T-helper 17 cell (primary cell): ENCODE measurements at places on chromosomes 12 and 14.
A peak's percentile ranks its signal among the peaks of the same experiment; 100 is the strongest.

GRCh38 chr14:101917413-101918017, 46.9 kb upstream of the DYNC1H1 start:
- DNase-seq = no peak

- no peak for DNase-seq
Measured at GRCh38 chr14:91190853-91191252, 53.7 kb downstream of the GPR68 start.

- DNase-seq = no peak
Measured at GRCh38 chr14:31320216-31320615, 100.1 kb downstream of the HEATR5A start.

GRCh38 chr14:71541973-71542690, 390.1 kb upstream of the RGS6 start:
- DNase-seq = no peak

DNA sequence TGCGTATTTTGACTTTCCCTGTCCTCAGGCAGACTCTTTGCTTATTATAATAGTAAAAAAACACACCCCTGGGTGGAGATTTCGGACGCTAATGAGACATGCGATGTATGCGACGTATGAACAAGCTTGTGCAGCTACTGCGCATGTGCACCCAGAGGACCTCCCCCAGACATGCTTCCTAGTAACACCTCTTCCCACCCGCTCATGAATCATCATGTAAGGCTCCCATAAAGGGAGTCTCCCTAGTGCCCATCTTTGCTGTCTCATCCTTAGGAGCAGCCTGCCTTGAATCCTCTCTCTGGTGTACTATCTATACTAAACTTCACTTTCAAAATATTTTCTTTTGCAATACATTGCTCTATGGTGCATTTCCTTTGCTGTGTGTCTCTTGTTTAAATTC, 210.1 kb downstream of the TMEM132D start:
- DNase-seq = no peak

DNA sequence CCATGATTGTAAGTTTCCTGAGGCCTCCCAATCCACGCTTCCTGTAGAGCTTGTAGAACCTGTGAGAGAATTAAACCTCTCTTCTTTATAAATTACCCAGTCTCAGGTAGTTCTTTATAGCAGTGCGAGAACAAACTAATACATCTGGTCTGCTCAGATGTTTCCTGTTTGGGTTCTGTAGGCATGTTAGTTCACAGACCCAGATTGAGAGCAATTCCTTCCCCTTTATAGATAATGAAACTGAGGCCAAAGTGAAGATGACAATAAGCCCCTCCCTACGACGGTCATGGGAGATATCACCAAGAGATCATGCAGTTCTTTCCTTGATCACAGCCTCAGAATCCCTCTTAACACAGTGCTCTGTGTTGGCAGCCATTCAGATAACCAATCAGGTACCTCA, 76.5 kb upstream of the CLMN start:
- no peak for DNase-seq

DNA sequence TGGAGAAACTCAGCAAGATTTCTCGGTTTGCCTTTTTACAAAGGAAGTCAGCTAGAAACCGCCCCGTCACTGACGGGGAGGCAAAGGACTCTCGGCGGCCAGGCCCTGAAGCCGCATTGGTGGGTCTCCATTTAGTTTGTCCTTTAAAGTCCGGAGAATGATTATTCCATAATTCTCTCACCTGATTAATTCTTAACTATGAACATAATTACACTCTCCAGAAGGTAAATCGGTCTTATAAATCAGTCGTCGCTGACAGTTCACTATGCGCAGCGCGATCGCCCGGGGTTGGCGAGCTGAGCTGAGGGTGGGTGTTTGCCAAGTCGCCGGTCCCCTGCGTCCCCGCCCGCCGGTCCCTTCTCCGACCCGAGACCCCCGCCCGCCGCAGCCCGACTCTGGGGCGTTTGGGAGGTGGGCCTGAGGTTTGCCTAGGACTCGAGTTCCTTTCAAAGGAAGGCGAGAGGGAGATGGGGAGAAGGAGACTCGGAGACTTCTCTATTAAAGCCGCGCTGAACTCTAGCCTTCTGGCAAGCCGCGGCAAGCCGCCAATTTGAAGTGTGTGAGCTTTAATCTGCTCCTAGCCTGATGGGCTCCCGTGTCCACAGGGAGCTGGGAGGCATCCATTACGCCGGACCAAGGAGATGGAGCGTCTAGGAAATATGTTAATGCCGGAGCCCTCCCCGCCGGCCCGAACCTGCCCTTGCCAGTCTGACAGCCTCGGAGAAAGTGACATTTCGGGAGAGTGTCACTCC, 392.9 kb downstream of the NOVA1 start:
- DNase-seq = no peak

DNA sequence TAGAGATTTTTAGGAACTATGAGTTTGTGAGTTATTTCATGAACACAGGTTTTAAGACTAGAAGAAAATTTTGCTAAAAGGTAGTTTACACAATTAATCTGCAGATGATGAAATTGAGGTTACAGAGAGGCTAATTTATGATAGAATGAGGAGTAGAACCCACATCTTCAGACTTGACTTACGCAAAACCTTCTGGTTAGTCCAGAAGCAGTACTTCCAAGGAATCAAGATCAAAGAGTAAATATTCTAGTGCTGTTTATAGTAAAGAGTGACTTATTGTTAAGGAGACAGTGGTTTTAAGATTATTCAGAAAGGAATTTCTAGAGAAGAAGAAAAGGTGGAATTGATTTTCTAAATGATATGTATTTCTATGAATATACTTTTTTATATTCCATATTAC, 10.6 kb upstream of the KITLG start:
- DNase-seq = no peak

- DNase-seq = no peak
Measured at GRCh38 chr14:54435500-54435981, 5.6 kb downstream of the CNIH1 start.

DNA sequence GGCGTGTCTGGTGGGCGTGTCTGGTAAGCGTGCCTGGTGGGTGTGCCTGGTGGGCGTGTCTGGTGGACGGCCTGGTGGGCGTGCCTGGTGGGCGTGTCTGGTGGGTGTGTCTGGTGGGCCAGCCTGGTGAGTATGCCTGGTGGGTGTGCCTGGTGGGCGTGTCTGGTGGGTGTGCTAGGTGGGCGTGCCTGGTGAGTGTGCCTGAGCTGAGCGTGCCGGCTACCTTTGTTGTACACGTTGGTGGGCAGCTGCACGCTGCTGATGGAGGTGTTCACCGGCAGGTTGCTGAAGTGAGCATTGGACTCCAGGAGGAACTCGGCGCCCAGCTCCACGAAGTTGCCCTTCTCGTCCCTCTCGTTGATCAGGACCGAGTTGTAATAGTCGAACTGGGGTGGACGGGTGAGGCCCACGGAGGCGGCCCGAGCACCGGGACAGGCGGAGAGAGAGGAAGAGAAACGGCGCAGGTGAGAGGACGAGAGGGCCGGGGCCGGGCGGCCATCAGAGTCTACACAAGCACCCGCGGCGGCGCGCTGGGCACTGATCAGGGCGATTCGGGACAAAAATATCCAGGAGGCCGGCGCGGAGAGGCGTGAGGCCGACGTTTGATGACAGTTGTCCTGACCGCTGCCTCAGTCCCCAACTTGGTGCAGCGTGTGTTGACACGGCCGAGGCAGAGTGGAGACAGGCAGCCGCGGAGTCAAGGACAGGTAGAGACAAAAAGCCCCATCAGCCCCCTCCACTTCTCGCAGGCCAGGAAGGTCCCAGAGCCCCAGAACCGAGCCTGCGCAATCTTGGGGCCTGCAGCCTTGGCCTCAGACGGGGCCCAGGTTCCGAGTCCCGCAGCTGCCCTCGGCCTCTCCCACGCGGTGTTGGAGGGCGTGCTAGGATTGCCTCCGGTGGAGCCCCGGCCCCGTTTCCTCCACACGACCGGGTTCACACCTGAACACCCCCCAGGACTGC, 10.5 kb downstream of the CACNA2D4 start:
- DNase-seq = no peak

DNA sequence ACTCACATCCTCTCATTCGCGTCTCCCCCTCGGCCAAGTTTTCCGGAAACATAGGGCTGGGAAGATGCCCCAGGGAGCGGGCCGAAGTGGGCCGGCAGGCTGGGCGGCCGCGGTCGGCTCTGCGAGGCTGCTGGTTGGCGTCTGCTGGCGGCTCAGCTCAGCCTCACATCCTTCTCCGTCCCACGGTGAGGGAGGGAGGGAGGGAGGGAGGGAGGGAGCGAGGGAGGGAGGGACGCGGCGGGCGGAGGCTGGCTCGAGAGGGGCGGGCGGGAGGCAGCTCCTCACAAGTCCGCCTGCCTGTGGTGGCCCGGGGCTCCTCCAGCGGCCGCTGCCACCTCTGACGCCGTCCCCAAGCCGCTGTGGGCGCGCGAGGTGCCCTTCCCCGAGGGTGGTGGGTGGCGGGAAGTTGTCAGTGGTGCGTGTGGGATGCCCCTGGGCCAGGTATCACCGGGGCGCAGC, 93.8 kb downstream of the RFLNA start:
- DNase-seq = no peak

DNA sequence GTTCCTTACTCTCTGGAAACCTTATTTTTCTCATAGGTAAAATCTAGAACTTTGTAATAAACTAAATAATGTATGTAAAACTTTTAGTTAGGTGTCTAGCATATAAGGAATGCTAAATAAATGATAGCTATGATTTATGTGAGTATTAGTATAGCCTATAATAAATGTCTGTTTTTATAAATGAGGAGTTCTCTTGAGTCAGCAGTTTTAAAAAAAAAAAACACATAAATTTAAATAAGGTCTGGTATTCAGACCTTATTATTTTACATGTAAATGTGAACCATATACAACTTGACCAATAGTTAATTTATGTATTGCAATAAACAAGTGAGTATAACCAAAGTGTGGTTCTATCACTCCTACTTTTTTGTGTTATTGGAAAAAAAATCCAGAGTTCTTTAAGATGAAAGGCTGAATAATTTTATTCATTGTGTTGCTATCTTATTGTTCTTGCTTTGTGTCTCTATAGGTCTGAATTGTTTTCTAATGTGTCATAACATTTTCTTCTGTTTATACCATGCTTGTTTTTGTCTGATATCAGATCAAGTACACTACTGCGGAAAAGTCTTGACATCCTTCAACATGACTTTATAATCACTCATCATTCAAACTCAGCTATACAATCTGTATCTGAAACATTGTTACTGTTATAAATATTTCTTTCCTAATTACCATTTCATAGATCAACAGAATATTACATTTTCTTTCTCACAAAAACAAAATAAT, 115.7 kb downstream of the RASSF9 start:
- no peak for DNase-seq

- no peak for DNase-seq
Measured at GRCh38 chr14:77965050-77965449, 165.1 kb downstream of the ADCK1 start.

DNA sequence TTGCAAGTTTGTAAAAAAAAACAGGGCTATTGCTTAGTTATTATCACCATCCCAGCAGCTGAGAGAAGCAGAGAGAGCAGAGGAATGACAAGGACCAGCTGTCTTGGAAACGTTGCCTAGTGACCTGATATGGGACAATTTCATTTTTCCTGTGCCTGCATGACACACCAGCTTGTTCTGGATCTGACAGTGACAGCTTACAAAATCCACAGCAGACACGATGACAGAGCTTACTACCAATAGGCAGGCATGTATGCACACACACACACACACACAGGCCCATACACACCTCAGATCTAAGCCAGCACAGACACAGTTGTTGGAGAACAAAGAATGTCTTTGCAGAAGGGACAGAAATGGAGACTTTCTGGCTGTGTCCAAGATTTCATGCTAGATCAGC, 25.4 kb downstream of the HSPB8 start:
- no peak for DNase-seq

DNA sequence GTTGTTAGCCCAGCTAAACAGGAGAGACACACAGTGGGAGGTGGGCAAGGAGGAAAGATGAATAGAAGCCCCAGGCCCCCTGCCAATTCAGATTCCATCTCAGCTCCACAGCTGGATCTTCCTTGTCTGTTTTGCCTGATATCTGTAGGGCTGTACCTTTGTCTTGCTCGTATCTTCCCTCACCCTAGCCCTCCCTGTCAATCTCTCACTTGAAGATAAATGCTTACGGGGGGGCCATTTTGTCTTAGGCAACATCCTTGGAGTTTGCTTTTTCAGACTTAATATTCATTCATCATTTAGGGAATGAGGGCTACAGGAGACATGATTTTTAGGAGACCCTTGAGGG, 2.4 kb downstream of the KIF5A start:
- DNase-seq = no peak

DNA sequence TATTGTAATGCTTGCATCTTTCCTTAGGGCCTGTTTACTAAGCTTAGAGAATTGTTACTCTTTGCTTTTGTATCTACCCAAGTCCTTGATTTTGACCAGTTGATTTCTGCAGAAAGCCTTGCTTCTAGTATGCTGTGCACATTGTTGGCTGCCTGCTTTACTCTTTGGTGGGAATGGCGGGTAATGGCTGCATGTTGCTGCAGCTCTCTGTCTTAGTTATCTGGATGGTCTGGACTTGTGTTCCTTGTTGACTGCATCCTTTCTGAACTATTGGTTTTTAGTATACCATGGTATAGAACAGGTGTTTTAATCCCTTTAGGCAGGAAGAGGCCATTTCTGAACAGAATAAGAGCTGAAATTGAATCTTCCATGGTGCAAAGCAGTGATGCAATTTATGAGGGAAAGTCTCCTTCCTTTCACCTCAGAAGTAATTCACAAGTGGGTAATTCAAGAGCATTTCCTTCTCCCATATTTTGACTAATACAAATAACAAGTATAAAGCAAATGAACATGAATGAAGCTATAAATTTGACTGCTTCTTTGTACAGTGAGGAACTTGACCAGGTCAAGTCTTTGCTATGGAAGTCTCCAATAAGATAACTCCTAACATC, 466.4 kb downstream of the NPAS3 start:
- no peak for DNase-seq

DNA sequence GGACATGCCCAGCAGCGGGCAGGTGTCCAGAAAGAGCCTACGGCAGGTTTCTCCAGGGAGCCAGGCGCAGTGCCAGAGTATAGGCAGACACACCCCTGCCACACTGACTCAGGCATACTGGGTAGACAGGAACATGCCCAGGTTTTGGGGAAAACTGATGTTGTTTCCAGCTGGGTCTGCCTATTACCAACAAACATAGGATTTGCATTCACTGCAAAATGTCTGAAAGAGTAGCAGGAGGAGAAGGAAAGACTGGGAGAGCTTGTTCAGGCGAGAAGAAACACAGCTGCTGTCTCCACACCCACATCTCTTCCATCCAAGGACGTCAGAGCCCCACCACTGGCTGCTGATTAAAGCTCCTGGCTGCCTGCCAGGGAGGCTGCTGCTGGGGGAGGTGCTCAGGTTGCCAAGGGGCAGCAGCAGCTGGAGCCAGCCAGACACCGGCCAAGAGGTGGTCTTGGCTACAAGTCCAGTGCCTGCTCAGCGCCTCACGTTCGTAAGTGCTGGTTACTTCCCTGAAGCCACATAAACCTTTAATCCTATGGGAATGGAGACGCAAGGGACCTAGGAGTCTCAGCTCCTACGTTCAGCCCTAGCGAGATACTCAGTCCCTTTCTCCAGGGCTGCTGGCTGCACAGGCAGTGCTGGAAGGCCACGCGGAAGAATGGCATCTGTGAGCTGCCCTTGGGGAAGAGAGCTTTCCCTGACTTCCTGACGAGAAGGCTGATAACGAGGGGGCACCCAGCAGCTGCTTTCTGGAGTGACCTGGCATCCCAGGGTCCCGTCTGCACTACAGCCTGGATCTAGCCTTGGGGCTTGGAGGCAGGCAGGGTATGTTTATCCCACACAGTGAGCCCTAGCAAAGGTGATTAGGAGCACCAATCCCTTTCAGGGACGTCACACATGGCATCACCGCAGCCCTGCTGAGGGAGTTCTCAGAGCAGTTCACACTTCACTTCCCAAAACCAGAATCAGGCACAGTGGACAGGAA, 58.1 kb downstream of the PLEKHG3 start:
- DNase-seq = peak; percentile 44
